ENCODE measurements at places on chromosomes 4 and X. TPM values are rescaled to one million over a fixed set of nuclear protein-coding genes. Genes with fewer than 3 reads are reported as not detected.

DNA sequence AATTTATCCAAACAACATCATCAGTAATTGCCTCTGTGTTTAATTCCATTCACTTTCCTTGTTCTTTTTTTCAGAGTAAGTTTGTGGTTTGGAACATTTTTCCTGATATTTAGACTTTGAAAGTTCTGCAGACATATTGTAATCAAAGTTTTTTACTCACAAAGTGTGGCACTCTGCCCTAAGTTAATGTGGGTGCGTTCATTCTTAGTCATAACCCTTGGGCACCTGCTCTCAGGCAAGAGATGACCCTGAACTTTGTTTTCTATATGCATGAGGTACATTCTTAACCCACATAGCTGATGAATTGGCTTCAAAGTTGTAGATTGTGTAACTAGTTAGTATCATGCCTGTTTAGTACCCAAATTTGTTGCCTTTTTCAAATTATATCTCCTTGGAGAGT, 424.3 kb downstream of the GRXCR1 start:
- H3K27me3 ChIP-seq = no peaks in the 10 kb centered on the region
- peaks cover 3% of the 10 kb centered on the region for H3K36me3 ChIP-seq
- H3K4me1 ChIP-seq = no peaks in the 10 kb centered on the region
- no peak overlapping the region for H3K4me3 ChIP-seq
- no peak overlapping the region for H3K27ac ChIP-seq

Gene MAGEB1
- not detected for total RNA-seq

GRCh38 chr4:80141543-80141942, 55.8 kb upstream of the PRDM8 start:
- no peak for DNase-seq
- peaks cover 11% of the 10 kb centered on the region for H3K4me1 ChIP-seq
- peaks cover 1% of the 10 kb centered on the region for H3K27me3 ChIP-seq
- H3K36me3 ChIP-seq = no peaks in the 10 kb centered on the region
- no peak overlapping the region for H3K4me3 ChIP-seq

DNA sequence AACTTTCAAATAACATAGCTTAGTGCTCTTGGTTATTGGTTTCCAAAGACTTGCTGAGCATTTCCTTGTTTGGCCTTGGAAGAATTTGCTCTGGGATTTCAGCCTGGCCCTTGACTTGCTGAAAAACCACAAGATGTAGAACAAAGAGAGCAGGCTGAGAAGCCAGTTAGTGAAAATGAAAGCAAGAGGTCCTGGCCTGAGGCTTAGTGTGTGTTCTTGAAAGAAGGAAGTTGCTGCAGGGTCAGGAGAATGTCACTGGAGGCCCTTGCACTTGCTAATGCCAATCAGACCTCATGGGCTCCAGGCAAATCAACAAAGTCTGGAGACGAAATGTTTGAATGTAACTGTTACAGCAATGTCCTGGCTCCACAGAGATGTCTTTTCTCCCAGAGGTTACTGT, 79.4 kb downstream of the SYNPO2 start:
- no peak overlapping the region for H3K27ac ChIP-seq
- peaks cover 7% of the 10 kb centered on the region for H3K4me1 ChIP-seq
- no peak overlapping the region for H3K4me3 ChIP-seq
- H3K36me3 ChIP-seq = no peaks in the 10 kb centered on the region
- peak; percentile 11 for DNase-seq

DNA sequence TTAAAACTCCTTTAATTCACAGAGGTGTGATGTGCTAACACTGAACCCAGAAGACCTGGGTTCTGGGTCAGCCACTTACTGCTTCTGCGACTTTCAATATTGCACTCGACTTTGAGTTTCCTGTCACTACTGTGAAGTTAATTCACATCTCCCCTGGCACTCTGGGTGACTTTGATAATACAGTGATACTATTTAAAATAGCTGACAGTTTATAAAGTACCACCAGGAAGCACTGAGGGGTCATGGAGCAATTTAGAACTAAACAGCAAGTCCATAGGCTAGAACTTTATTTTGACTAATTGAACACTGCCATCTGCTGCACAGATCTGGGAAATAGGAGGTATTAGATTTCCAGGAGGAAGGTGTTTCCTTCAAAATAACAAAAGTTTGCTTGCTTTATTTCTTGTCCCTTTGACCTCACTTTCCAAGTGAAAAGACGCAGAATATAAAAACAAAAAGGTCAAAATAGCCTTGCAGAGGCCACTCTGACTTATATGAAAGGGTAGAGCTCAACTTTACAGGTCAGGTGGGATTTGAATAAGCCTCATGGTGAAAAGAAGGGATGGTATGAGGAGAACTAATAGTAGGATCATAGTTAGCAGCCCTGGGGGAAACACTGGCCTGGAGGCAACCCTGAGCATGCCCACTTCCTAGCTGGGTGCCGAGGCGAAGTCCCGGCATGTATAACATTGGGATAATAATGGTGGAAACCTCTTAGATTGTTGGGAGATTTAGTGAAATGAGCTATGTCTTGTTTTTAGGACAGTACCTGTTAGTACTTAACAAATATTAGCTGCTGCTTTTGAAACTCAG, 53.4 kb downstream of the ZNF518B start:
- no peak overlapping the region for H3K27ac ChIP-seq
- no peaks in the 10 kb centered on the region for H3K27me3 ChIP-seq
- H3K36me3 ChIP-seq = no peaks in the 10 kb centered on the region
- H3K4me1 ChIP-seq = peaks cover 3% of the 10 kb centered on the region

DNA sequence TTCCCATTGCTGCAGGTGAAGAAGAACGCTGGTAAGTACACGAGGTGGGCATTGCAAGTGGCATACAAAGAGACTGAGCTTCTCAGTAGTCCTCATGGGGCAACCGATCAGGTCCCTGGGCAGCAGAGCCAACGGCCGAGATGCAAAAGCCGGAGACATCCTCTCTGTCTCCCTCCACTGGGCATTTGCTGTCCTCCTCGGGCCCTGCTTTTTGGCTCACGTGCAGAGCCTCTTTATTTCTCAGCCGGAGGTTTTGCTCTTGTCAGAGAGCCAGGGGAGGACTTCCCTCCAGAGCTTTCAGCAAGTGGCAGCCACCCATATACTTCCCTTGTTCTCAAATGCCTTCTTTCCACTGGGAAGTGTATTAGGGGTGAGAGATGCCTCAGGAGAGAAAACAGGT, 18.0 kb downstream of the STARD8 start:
- H3K27ac ChIP-seq = no peak overlapping the region
- H3K4me1 ChIP-seq = peaks cover 11% of the 10 kb centered on the region
- H3K4me3 ChIP-seq = no peak overlapping the region
- H3K36me3 ChIP-seq = peaks cover 3% of the 10 kb centered on the region

DNA sequence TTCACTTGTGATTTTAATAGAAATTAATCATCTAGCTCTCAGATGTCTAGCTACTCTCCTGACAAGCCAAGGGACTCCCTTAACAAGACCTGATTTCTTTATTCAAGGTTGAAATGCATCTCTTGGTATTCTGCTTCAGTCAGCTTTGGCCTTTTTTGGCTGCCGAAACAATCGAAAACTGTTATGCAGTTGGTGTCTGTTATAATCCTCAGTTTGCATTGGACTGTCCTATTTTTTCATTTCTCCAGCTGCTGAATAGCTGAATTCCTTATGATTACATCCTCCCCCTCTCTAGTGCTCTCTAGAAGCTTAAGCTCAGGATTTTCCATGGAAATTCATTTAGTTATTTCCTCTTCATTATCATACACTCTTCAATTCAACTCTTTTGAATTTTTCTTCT, 177.2 kb downstream of the TRIML1 start:
- DNase-seq = no peak
- H3K4me1 ChIP-seq = no peaks in the 10 kb centered on the region
- H3K27ac ChIP-seq = no peak overlapping the region

Gene ADGRG2
- not detected for total RNA-seq

DNA sequence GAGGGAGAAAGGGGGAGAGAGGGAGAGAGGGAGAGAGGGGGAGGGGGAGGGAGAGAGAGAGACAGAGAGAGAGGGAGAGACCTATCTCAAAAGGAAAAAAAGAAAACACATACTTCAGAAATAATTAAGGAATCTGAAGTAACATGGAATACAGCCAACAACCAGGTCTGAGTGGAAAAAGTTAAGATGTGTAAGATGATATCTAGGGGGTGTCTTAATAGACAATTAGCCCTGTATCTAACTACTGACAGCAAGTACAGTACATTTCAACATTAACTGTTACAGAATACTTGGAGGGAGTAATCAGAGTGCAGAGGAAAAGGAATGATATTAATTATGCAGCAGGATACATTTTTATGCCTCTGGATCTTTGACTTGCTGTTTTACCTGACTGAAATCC, 22.4 kb downstream of the NUP54 start:
- peaks cover 2% of the 10 kb centered on the region for H3K27me3 ChIP-seq
- no peak overlapping the region for H3K27ac ChIP-seq
- H3K36me3 ChIP-seq = peaks cover 31% of the 10 kb centered on the region
- DNase-seq = no peak
- H3K4me3 ChIP-seq = no peak overlapping the region

GRCh38 chr4:169315530-169316343, 45.0 kb upstream of the SH3RF1 start:
- H3K27ac ChIP-seq = no peak overlapping the region
- DNase-seq = no peak
- no peaks in the 10 kb centered on the region for H3K27me3 ChIP-seq

DNA sequence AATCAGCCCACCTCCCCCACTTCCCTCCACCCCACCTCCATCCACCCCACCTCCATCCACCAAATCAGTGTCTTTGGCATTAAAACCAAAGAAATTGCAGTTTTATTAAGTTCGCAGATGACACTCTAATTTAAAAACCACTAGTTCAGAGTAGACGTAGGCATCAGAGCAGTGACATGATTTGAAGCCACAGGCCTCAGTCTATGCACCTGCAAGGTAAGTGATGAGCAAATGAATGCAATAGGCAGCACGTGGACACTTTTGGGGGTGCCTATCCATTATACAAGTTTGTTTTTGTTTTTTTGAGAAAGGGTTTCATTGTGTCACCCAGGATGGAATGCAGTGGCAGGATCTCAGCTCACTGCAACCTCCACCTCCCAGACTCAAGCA, 88.0 kb upstream of the TRIM2 start:
- no peak for DNase-seq
- no peak overlapping the region for H3K27ac ChIP-seq
- peaks cover 2% of the 10 kb centered on the region for H3K27me3 ChIP-seq
- H3K36me3 ChIP-seq = no peaks in the 10 kb centered on the region
- no peaks in the 10 kb centered on the region for H3K4me1 ChIP-seq

DNA sequence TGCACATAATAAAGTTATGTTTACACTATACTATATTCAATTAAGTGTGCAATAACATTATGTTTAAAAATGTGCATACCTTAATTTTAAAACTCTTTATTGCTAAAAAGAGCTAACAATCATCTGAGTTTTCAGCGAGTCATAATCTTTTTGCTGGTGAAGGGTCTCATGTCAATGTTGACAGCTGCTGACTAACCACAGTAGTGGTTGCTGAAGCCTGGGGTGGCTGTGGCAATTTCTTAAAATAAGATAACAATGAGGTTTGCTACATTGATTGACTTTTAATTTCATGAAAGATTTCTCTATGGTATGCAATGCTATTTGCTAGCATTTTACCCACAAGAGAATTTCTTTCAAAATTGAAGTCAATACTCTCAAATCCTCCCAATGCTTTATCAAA, 58.6 kb downstream of the C4orf46 start:
- DNase-seq = no peak
- H3K27ac ChIP-seq = no peak overlapping the region
- H3K27me3 ChIP-seq = no peaks in the 10 kb centered on the region
- H3K4me1 ChIP-seq = no peaks in the 10 kb centered on the region
- H3K4me3 ChIP-seq = no peak overlapping the region

GRCh38 chrX:40580537-40581335, at the start of gene ATP6AP2:
TSS of gene ATP6AP2 (plus strand) at chrX:40580970. CDS start at chrX:40581066, 96 bp downstream.
- peaks cover 2% of the 10 kb centered on the region for H3K27me3 ChIP-seq
- peaks cover 4% of the 10 kb centered on the region for H3K4me1 ChIP-seq
- DNase-seq = peak; percentile 77

DNA sequence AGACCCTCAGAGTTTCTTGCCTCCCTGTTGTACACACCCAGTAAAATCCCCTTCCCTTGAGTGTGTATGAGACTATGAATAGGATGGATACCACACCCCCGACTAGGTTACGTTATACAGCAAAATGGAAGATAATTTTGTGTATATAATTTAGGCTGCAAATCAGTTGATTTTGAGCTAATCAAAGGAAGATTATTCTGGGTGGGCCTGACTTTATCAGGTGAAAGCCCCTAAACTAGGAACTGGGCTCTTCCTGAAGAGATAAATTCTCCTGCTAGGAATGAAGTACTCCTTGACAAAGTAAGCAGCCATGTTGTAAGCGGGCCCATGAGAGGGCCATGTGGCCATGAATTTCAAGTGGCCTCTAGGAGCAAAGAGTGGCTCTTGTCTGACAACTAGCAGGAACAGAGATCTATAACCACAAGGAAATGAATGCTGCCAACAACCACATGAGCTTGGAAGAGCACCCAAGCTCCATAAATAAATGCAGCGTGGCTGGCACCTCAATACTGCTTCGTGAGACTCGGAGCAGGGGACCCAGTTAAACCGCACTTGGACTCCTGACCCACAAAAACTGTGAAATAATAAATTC, 646.4 kb downstream of the IL1RAPL1 start:
- H3K4me1 ChIP-seq = no peaks in the 10 kb centered on the region
- no peaks in the 10 kb centered on the region for H3K36me3 ChIP-seq
- no peak overlapping the region for H3K27ac ChIP-seq
- no peak overlapping the region for H3K4me3 ChIP-seq
- DNase-seq = no peak

Gene EVC2
- 7.4 TPM for total RNA-seq

DNA sequence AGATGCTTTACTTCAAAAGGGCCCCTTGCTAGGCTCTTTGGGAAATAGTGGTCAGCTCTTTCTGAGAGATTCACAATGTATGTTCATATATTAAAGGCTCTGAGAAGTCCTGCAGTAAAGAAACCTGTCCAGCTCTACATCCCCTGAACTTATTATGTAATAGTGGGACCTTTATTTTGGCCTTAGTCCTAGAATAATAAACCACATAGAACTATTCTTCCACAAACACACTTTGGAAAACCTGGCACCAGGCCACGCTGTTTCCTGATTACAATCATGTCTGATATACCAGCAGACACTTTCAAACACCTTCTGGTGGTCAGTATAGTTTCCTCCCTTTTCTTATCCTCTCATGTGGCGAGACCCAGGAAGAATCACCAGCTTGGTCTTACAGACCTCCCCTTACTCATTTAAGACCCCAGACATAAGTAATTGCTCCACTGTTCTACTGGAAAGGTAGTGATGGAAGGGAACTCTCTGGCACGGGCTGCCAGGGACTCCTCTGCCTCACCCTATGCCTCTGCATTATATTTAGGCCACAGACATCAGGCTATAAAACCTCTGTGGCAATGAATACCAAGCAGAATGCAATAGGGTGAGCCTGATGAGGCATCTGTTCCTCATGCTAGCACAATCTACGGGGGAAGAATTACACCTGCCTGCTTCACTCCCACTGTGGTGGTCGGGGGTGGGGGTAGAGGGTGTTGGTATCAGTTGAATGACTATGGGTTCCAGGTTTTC, 5.7 kb upstream of the PPEF1 start:
- H3K36me3 ChIP-seq = no peaks in the 10 kb centered on the region
- DNase-seq = no peak
- no peaks in the 10 kb centered on the region for H3K4me1 ChIP-seq
- no peak overlapping the region for H3K27ac ChIP-seq
- H3K27me3 ChIP-seq = no peaks in the 10 kb centered on the region

Measured in endothelial cell (in vitro differentiated cells).